Activated T-helper 1 cell treated with anti-CD3 and anti-CD28 coated beads, Interleukin-2, amount 50 U/mL, for 16 hours (primary cell): ENCODE measurements at places on chromosomes 1 and 21.
A peak's percentile ranks its signal among the peaks of the same experiment; 100 is the strongest.

DNA sequence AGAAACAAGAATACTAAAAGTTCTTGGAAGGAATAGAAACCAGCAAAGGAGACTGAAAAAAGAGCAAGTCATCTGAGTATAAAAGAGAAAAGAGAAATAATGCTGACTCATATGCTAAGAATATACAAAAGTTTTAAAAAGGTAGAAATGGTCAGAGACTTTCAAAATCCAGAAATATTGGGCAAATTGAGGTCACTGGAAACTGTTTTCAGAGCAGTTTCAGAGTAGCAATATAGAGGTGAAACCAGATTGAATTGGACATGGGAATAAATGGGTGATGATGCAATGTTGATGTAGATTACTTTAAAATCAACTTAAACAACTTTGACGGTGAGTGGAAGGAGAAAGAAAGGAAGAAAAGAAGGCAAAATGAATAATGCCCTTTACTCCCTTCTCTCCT lies 1.8 kb upstream of the RPS6KC1 start:
- DNase-seq, result no peak

DNA sequence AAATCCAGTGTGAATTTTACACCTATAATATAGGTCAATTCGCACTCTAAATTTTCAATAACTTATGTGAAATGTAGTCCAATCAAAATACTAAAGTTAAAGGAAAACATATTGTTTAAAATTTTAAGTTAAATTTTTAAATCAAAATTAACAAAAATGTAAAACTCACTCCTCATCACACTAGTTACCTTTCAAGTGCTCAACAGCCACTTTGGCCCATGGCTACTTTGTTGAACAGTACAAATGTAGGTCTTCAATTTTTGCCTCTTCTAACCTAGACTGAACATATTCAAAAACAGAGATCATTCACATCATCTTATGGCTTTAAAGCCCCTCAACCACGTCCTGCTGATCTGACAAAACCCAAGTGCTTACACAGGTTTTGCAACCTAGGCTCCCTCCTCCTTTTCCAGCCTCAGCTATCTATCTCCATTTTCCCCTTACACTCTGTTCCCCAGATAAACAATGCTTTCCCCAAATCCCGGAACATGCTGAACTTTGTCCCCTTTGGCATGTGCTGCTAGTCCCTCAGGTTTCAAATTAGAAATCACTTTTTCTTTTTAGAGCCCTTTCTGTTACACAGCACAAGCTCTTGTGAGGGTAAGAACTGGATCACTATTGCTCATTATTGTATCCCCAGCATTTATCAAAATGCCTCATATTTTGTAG lies 110.6 kb downstream of the AKT3 start:
- DNase-seq, result no peak

GRCh38 chr21:36566644-36567043 lies 86.7 kb upstream of the CLDN14 start:
- no peak for DNase-seq

GRCh38 chr1:210299501-210299900 lies 29.2 kb upstream of the HHAT start:
- DNase-seq, result no peak

DNA sequence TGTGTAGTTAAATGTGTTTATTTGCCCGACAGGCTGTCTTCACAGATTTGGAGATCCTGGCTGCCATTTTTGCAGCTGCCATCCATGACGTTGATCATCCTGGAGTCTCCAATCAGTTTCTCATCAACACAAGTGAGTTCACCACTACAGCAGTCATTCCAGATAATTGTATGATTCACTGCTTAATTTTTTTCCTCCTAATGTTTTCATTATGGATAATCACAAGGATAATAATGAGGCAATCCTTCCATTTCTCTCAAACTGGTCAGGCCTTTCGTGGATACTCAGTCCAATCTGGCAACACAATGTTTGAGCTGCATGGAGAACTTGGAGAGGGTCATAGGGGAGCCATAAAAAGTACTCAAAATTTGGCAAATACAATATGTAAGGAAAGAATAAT lies 168.3 kb upstream of the SGIP1 start:
- DNase-seq, result no peak

- DNase-seq, result no peak
Measured at GRCh38 chr1:226980565-226981385, 40.7 kb downstream of the COQ8A start.

- DNase-seq, result no peak
Measured at GRCh38 chr21:41831866-41832595, 47.1 kb downstream of the PRDM15 start.

DNA sequence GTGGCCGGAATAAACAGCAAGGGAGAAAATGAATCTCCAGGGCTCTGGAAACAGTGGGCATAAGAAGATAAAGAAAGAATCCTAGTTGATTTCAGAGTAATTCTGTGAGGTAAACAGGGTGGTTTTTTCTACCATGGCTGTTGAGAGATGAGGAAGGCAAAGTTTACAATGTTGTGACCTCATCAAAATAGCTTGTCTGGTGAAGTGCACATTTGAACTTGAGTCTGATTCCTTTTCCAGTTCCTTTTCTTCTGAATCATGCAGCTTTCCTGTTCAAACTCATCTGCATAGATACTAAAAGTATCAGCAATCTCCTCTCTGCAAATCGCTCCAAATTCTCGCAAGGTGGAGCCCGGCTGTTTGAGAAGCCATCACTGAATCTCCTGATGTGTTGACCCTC lies 161.7 kb downstream of the PLPP3 start:
- DNase-seq, result no peak

DNA sequence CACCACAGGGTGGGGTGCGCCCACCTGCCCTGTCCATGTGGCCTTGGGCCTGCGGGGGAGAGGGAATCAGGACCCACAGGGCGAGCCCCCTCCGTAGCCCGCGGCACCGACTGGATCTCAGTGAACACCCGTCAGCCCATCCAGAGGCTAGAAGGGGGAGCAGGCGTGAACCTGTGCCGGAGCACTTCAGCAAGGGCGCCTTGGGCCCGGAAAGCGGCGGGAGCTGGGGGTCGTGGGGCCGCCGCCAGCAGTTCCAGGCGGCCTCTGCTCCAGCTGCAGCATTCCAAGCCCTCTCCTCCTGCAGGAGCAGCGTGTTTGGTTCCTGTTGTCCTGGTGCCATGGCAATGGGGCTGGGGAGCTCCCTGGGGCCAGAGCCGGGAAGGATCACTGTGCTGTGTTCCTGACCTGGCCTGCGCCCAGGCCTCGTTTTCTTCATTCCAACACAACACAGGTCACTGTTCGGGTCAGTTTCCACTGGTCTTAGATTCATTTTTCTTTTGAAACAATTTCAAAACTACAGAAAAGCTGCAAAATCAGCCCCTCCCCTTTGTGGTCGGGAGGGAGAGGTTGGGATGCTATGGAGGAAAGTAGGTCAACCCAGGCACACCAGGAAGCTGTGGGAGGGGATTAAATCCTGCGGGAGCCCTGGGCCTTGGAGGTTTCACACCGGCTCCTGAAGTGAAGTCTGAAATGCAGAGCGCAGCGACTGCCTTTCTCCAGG lies 18.8 kb downstream of the SLX9 start:
- no peak for DNase-seq

DNA sequence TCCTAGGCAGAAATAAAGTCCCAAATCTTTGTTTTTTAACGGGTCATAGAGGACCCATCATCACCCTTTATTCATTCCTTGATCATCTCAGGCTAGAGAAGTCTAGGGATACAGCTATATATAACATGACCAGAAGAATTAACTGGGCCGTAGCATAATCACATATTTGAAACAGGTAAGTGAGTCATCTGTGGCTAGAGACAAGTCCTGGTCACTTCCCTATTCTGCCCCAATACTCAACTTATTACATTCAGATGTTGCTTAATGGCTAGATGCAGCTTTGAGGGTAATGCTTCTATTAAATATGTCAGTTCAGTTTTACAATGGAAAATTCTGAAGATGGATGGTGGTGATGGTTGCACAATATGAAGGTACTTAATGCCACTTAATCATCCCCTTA lies 47.0 kb downstream of the EXO1 start:
- no peak for DNase-seq

DNA sequence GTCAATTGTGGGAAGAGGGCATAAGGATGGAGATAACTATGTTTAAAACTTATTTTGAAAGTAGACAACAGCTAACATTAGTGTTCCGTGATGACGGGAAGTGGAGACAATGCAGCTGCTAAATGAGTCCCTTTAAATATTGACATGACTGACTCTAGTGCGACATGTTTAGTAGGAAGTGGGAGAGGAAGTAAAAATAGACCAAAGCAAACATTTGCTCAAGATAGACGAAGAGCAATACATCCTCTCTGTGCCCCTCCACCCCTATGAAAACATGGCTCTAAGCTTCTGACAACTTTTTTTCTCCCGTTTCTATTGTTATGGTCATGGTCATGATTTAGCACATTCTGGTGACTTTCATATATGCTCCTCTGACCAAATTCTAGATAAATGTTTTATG lies 60.0 kb upstream of the HMCN1 start:
- DNase-seq, result no peak

DNA sequence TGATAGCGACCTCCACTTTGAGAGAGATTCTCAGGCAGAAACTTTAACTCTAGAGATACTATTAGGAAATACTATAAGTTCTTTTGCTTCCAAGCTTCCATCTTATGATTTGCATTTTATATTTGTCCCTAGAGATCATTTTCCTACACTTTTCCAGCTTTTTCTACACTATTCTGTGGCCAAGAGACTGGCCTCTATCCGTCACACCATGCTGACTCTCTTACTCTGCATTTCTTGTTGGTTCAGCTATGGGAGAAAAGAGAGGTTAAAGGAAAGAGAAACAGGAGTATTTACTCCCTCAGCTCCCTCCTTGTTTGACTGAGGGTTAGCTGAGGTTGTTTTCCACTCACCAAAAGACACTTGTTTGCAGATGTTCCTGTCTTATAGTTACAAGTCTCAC lies 665.6 kb upstream of the CXADR start:
- DNase-seq, result no peak

- DNase-seq, result no peak
Measured at GRCh38 chr1:54653036-54653435, 11.4 kb downstream of the MROH7 start.

DNA sequence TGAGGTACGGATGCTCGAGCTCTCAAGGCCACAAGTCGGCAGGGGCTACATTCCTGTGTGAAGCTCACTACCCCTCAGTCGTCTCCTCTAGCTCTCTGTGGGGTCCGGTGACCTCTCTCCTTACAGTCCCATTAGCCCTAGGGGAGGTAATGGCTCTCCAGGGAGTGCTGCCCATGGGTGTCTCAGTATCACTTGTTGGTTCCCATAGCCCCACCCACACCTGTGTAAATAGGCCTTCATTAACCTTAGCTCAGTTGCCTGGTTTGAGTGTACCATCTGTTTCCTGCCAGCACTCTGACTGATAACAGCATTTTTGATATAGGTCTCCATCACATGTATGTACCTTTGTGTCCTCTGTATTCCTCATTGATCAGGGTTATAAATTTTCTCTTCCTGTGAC lies 133.2 kb upstream of the KCNJ15 start:
- no peak for DNase-seq

DNA sequence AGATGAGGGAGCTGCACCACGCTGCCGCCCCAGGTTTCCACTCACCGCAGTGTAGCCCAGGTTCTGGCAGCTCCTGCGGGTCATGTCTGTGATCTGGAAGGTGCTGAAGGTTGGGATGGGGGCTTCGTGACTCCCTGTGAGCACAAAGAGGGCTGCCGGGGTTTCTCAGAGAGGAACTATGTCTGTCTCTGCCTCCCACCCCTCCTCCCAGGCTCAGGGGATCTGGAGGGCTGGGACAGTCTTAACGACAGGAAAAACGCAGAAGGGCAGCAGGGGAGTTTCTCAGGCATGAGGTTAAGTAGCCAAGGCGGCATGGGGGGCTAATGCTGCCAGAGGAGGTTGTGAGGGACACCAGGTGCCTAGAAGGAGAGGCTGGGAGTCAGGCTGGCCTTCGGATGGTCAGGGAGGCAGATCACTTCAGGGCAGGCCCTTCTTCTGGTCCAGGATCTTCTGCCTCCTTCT lies 656 bp downstream of the SH2D2A start:
- no peak for DNase-seq

DNA sequence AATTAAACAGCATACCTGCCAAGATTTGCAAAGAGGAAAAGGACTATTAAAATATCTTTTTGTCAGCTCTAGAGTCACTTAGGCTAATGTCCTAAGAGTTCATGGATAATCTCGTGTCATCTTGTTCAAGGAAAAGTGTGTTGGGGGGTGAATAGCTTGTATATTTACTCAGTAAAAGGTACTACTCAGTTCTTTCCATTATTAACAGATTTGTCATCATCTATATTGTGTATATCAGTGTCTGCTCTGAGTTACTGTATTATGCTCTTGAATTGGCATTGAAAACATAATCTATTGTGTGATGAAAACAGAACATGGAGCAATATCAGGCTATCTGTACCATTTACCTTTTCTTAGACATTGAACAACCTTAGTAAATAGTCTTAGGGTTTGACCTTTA lies 41.9 kb downstream of the SMG7 start:
- no peak for DNase-seq

GRCh38 chr1:111507411-111508201 lies 4.2 kb upstream of the ADORA3 start:
- DNase-seq, result peak; percentile 14

DNA sequence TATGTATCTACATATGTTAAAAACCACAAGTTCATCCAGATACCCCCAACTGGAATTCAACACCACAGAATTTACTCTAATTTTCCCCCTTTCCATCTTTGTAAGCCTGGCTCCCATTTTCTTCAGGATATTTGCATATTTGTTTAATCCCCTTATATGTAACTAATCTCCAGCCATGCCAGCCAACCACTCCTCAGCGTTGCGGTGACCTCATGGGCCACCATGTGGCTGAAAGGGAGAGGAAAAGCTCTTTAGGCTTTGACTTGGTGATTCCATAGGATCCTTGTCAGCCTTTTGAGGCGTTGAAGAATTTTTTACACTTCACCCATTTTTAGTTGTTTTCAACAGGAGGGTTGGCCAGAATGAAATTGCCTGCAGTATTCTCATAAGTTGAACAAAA lies 10.0 kb downstream of the CLDN19 start:
- no peak for DNase-seq

GRCh38 chr21:15496911-15497310 lies 232.9 kb upstream of the USP25 start:
- no peak for DNase-seq

DNA sequence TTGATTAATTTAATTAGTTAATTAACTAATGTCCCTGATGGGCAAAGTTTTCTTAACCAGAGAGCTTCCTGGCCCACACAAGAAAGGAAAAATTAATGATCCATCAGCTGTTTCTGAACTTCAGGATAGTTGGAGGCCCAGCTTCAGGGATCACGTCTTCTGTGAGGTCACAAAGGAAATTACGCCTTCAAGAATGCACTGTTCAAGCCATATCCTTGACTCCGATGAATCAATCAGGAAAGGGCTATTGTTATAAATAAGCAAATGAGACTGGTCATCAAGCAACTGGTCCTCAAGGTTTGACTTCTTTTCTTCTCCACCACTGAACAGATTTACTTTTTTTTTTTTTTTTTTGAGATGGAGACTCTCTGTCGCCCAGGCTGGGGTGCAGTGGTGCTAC lies 40.6 kb downstream of the TCP10L start:
- no peak for DNase-seq
